GM23248 (cell line): ENCODE measurements at places on chromosomes 4 and X. TPM values are rescaled to one million over a fixed set of nuclear protein-coding genes. Genes with fewer than 3 reads are reported as not detected.

Gene STARD8
- 2.4 and 4.9 TPM in 2 replicates for total RNA-seq

Gene DHRSX
- 15.2 and 19.6 TPM in 2 replicates for total RNA-seq

Gene CCDC110
- total RNA-seq: 0.22 and 0.38 TPM in 2 replicates

Gene GPR119
- not detected in 2 replicates for total RNA-seq

Gene CACNA1F
- total RNA-seq: not detected in 2 replicates

Gene RRH
- 0.13 TPM in 1 of 2 replicates, not detected in the other for total RNA-seq

Gene PCDH19
- total RNA-seq: 0.51 and 0.54 TPM in 2 replicates

Gene NLGN3
- 0.11 and 0.63 TPM in 2 replicates for total RNA-seq
